ENCODE measurements at places on chromosomes 5 and 9. TPM values are rescaled to one million over a fixed set of nuclear protein-coding genes. Genes with fewer than 3 reads are reported as not detected.

Gene SH3PXD2B
- total RNA-seq, result 38.0 TPM

Gene CAPSL
- total RNA-seq, result not detected

Gene SHC3
- 0.34 TPM for total RNA-seq

Gene ANKH
- 106 TPM for total RNA-seq

Gene RFK
- total RNA-seq, result 23.5 TPM

Gene PPP3R2
- not detected for total RNA-seq

Gene CTSV
- total RNA-seq, result 1.3 TPM

Gene PCDHA9
- total RNA-seq, result 0.51 TPM

- no peaks in the 10 kb centered on the region for H3K4me1 ChIP-seq
- H3K4me3 ChIP-seq, result no peak overlapping the region
- H3K36me3 ChIP-seq, result no peaks in the 10 kb centered on the region
- DNase-seq, result no peak
- H3K27me3 ChIP-seq, result no peaks in the 10 kb centered on the region
Observed at GRCh38 chr5:147332658-147333057, 97.8 kb downstream of the STK32A start.

- peaks cover 5% of the 10 kb centered on the region for H3K4me1 ChIP-seq
- no peaks in the 10 kb centered on the region for H3K36me3 ChIP-seq
- H3K4me3 ChIP-seq, result no peak overlapping the region
- no peaks in the 10 kb centered on the region for H3K27me3 ChIP-seq
- DNase-seq, result no peak
Observed at GRCh38 chr9:14183001-14183400, 130.9 kb downstream of the NFIB start.

GRCh38 chr5:156419661-156420060 is 92.7 kb downstream of the SGCD start:
- no peaks in the 10 kb centered on the region for H3K27me3 ChIP-seq
- DNase-seq, result no peak
- H3K4me3 ChIP-seq, result no peak overlapping the region
- H3K27ac ChIP-seq, result no peak overlapping the region
- no peaks in the 10 kb centered on the region for H3K4me1 ChIP-seq

- H3K4me1 ChIP-seq, result no peaks in the 10 kb centered on the region
- no peak for DNase-seq
- no peak overlapping the region for H3K4me3 ChIP-seq
- no peaks in the 10 kb centered on the region for H3K27me3 ChIP-seq
- no peaks in the 10 kb centered on the region for H3K36me3 ChIP-seq
- H3K27ac ChIP-seq, result no peak overlapping the region
Observed at GRCh38 chr9:131236161-131236560, 40.1 kb downstream of the FAM78A start.

DNA sequence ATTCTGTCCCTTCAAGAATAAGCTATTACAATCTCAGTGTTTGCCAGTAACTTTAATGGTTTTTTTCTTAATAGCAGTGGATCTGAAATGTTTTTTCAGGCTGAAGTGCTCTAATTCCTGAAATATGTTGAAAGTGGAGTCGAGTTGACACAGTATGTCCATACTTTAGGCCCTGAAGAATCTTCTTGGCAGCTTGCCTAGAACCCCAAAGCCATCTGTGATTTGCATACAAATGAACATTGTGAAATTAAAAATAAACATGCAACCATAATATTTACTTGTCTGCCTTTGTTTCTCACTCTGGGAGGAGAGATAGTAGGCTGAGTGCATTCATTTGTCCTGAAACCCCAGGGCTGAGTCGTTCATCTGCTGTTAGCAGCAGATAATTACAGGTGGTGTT is 152.7 kb downstream of the ADCY2 start:
- no peak overlapping the region for H3K27ac ChIP-seq
- no peak for DNase-seq
- H3K36me3 ChIP-seq, result no peaks in the 10 kb centered on the region
- no peaks in the 10 kb centered on the region for H3K27me3 ChIP-seq

- no peaks in the 10 kb centered on the region for H3K36me3 ChIP-seq
- no peak for DNase-seq
- H3K27me3 ChIP-seq, result no peaks in the 10 kb centered on the region
Observed at GRCh38 chr5:103463261-103463660, 99.3 kb downstream of the NUDT12 start.

DNA sequence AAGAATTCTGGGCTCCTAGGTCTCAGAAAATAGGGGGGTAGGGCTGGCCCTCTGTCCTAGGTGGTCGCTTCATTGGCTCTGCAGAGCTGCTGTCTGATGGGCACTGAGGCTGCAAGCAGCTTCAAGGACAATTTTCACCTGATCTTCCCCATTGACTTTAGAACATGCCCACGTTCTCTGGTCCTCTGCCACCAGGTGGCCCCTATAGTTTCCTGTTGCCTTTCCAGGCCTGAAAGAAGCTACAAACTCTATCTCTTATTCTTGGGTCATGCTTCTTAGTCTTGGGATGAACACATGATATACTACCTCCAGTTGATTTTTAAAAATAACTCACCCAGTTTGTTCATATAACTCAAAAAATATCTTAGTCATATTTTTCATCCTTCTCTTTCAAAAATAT is 26.3 kb downstream of the SPZ1 start:
- H3K27me3 ChIP-seq, result no peaks in the 10 kb centered on the region
- no peaks in the 10 kb centered on the region for H3K4me1 ChIP-seq
- H3K27ac ChIP-seq, result no peak overlapping the region
- H3K36me3 ChIP-seq, result no peaks in the 10 kb centered on the region

- H3K4me1 ChIP-seq, result peaks cover 8% of the 10 kb centered on the region
- no peak overlapping the region for H3K4me3 ChIP-seq
- H3K36me3 ChIP-seq, result no peaks in the 10 kb centered on the region
- no peak for DNase-seq
Observed at GRCh38 chr9:125632321-125633115, 74.5 kb downstream of the MAPKAP1 start.

GRCh38 chr9:16559418-16560188 is 310.9 kb downstream of the BNC2 start:
- H3K4me1 ChIP-seq, result no peaks in the 10 kb centered on the region
- H3K27ac ChIP-seq, result no peak overlapping the region
- H3K36me3 ChIP-seq, result no peaks in the 10 kb centered on the region
- no peaks in the 10 kb centered on the region for H3K27me3 ChIP-seq
- no peak for DNase-seq

DNA sequence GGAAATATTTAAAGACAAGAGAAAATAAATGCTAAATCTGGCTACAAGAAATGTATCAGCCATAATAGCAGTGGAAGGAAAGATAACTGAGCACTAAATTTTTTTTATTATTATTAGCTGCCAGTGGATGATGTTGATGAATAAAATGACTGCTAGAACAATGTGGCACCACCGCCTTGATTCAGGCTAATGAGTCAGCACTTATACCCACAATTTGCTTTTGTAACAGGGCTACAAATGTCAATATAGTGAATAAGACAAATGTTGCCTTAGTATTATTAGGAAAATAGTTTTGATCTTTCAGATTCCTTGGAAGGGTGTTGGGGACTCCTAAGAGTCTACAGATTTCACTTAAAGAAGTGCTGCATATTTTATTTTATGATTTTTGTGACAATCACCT is 555.2 kb upstream of the GRAMD2B start:
- no peak overlapping the region for H3K4me3 ChIP-seq
- DNase-seq, result no peak
- H3K27ac ChIP-seq, result no peak overlapping the region
- no peaks in the 10 kb centered on the region for H3K27me3 ChIP-seq
- no peaks in the 10 kb centered on the region for H3K4me1 ChIP-seq

GRCh38 chr5:88480245-88480644 is 211.6 kb upstream of the TMEM161B start:
- no peak for DNase-seq
- H3K27ac ChIP-seq, result no peak overlapping the region
- H3K27me3 ChIP-seq, result no peaks in the 10 kb centered on the region
- H3K36me3 ChIP-seq, result no peaks in the 10 kb centered on the region

DNA sequence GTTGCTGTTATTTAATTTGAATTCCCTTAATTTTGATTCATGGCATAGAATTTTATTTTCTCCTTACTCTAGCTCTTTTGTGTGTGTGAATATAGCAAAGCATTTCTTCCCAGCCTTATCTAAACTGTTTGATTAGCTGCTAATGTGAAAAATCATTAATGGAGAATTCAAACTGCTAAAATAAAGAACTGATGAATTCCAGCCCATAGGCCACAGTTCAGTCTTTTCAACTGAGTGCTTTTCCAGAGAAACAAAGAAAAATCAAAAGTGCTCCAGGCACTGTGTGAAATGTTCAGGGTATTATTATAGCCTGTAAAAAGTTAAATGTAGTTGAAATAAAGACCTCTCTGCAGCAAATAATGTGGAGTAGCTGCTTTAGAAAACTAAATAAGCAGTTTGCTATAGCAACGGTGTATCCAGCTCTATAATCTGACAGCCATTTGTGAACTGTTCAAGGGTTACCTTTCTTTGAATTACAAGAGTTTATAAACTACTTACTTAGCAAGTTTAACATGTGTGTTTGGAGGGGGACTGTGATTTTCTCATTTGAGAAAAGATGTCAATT is 123.8 kb downstream of the GIN1 start:
- no peak for DNase-seq
- no peak overlapping the region for H3K4me3 ChIP-seq
- no peaks in the 10 kb centered on the region for H3K36me3 ChIP-seq
- H3K27me3 ChIP-seq, result no peaks in the 10 kb centered on the region
- no peaks in the 10 kb centered on the region for H3K4me1 ChIP-seq
- H3K27ac ChIP-seq, result no peak overlapping the region

DNA sequence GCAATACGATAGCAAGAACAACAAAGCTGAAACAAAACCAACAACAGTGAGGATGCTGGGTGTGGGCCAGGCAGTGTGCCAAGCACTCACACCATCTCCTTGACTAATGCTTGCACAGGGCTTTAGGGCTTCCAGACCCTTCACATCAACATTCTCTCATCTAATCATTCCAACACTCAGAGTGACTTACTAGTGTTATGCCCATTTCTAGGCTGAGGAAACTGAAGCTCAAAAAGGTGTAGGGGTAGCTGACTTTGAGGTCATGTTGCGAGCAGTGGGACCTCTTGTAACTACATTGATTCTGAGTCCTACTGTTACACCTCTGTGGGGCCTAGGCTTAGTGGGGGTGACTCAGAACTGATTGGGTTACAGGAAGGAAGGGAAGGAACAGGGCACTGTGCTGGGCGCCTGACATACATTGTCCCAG is 9.7 kb downstream of the ANGPTL2 start:
- H3K27me3 ChIP-seq, result no peaks in the 10 kb centered on the region
- H3K36me3 ChIP-seq, result no peaks in the 10 kb centered on the region

DNA sequence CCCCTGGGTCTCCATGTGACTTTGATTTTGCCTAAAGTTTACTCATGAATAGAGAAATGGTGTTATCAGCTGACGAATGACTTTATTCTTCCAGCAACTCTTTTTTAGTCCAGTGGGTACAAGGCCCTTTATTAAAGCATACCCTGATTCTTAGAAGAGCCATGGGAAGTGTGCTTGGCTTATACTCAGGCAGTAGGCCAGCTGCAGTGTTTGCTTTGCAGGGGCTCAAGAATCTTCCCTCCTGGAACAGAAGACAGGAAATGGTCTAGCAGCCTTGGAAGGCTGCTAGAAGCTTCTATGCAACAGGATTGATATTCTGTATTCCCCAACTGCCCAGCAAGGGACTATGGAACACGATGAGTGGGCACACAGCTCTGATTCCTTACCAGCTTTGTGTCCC is 73.4 kb upstream of the PLPP6 start:
- H3K36me3 ChIP-seq, result no peaks in the 10 kb centered on the region
- H3K4me3 ChIP-seq, result no peak overlapping the region
- no peaks in the 10 kb centered on the region for H3K27me3 ChIP-seq
- H3K4me1 ChIP-seq, result peaks cover 10% of the 10 kb centered on the region
- DNase-seq, result no peak

DNA sequence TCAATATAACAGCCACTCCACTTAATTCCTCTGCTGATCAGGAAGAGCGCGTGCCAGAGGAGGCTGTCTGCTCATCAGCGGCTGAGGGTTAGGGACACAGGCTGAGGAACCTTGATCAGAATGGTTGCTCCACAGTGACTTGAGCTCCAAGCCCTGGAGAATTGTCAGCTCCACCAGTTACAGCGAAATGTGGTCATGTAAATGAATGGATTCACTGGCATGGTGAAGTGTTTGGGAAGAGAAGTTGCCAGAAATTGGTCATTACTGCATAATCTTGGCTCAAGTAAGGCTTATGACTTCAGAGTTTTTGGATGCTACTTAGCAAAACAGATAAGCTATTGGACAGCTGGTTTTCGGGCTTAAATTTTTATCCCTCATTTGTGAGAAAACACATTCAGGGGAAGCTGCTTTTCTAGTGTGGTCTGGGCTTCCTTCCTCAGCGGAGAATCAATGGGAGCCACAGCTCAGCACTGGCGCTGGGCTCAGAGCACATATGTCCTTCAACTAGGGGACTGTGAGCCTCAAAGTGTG is 65.0 kb downstream of the PRRT1B start:
- H3K27ac ChIP-seq, result peak overlapping the region; percentile 73
- H3K36me3 ChIP-seq, result no peaks in the 10 kb centered on the region
- no peak overlapping the region for H3K4me3 ChIP-seq
- no peak for DNase-seq
- no peaks in the 10 kb centered on the region for H3K27me3 ChIP-seq
- H3K4me1 ChIP-seq, result peaks cover 7% of the 10 kb centered on the region

GRCh38 chr5:55160493-55161209 is 680 bp downstream of the GPX8 start:
- peak overlapping the region; percentile 23 for H3K4me3 ChIP-seq
- no peaks in the 10 kb centered on the region for H3K4me1 ChIP-seq
- no peaks in the 10 kb centered on the region for H3K36me3 ChIP-seq

DNA sequence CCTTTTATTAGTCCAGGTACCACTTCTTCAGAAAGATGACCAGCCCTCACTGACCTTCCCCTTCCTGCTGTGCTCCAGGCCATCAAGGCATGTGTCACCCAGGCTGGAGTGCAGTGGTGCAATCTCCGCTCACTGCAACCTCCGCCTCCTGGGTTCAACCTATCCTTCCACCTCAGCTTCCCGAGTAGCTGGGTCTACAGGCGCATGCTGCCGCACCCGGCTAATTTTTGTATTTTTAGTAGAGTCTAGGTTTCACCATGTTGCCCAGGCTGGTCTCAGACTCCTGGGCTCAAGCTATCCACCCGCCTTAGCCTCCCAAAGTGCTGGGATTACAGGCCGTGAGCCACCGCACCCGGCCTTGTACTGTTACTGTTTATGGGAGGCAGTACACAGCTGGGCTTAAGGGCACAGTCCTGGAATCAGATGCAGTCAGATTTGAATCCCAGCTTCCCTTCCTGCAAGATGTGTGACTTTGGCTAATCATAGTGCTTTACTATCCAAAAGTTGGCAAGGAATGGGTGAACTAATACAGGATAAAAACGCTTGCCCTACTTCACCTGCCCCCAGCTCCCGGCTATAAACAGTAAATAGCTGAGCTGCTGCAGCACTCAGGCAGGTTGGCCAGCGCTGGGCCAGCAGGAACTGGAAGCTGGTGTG is 483 bp upstream of the EIF4EBP3 start:
- H3K27ac ChIP-seq, result peak overlapping the region; percentile 97
- no peak for DNase-seq
- no peaks in the 10 kb centered on the region for H3K27me3 ChIP-seq
- peak overlapping the region; percentile 43 for H3K4me3 ChIP-seq
- peaks cover 8% of the 10 kb centered on the region for H3K36me3 ChIP-seq

All from prostate gland (tissue), 2 donors.